ENCODE measurements at places on chromosomes 16 and 17.

DNA sequence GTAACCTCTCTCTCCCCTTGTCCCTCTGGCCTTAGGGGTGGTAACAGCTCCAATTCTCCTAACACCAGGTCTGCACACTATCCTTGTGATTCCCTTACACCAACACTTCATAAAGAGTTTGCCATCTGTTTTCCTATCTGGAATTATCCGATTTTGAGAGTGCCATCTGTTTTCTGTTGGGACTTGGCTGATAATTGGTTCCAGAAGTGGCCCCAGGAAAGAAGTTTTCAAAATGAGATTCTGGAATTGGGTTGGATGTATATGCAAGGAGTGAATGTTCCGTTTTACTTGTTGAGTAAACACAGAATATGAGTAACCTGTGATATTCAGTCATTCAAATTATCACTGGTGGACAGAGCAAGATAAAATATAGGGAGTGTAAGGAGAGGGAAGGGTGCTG, 134.1 kb upstream of the HS3ST3A1 start:
- DNase-seq, result no peak

GRCh38 chr16:1152123-1152638, 725 bp upstream of the CACNA1H start:
- no peak for DNase-seq

- no peak for DNase-seq
Observed at GRCh38 chr16:80557037-80557436, 16.2 kb downstream of the DYNLRB2 start.

GRCh38 chr17:55322453-55322985, 57.8 kb downstream of the HLF start:
- no peak for DNase-seq

DNA sequence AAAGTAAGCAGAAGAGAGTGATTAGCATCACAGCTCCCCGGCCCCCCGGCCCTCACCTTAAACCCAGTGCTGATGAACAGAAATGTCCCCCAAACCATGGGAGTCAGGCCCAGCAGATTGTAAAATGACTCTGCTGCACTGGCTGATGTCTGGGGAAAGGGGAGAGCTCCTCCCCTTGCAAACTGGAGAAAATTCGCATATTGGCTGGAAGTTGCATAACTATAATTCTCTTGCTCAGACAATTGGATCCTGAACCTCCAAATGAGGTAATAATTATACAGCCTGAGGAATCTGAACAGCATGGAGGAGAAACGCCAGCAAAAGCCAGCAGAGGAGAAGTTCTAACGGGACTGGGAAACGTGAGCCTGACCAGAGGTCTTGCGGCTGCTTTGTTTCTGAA, 109.7 kb downstream of the C16orf95 start:
- no peak for DNase-seq
